ENCODE measurements at places on chromosomes 5 and 9. TPM values are rescaled to one million over a fixed set of nuclear protein-coding genes. Genes with fewer than 3 reads are reported as not detected.

The SPINK7 gene
- total RNA-seq = not detected

The UBE2QL1 gene
- not detected for total RNA-seq

The PTPRD gene
- total RNA-seq = not detected

The ENTPD2 gene
- total RNA-seq = not detected

GRCh38 chr5:124124711-124125229 is 612.8 kb downstream of the CSNK1G3 start:
- H3K27ac ChIP-seq = no peak overlapping the region
- H3K36me3 ChIP-seq = no peaks in the 10 kb centered on the region
- no peaks in the 10 kb centered on the region for H3K4me1 ChIP-seq
- H3K27me3 ChIP-seq = no peaks in the 10 kb centered on the region

- H3K27me3 ChIP-seq = no peaks in the 10 kb centered on the region
- no peaks in the 10 kb centered on the region for H3K36me3 ChIP-seq
- DNase-seq = no peak
- no peaks in the 10 kb centered on the region for H3K4me1 ChIP-seq
- H3K4me3 ChIP-seq = no peak overlapping the region
Measured at GRCh38 chr5:111641533-111642233, 115.3 kb downstream of the NREP start.

DNA sequence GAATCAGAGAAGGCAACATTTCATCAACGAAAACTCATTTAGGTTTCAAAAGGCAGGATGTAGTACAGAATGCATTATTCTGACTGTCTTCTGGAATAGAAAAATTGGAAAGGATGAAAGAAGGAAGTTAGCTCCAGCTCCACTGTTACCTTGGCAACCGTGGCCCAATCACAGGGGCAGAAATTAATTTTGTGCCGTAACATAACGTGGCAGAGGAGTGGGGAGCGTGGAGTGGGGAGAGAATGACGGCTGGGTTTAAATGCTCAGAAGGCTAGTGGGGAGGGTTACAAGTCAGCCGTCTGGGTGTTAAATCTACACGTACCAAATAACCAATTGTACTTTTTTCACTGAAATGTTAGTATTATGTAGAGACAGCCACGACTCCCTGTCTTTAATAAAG is 32.3 kb upstream of the EQTN start:
- DNase-seq = no peak
- H3K27ac ChIP-seq = no peak overlapping the region
- H3K36me3 ChIP-seq = no peaks in the 10 kb centered on the region
- no peak overlapping the region for H3K4me3 ChIP-seq
- H3K27me3 ChIP-seq = no peaks in the 10 kb centered on the region
- no peaks in the 10 kb centered on the region for H3K4me1 ChIP-seq

GRCh38 chr5:74885170-74885569 is 19.0 kb upstream of the FAM169A start:
- no peaks in the 10 kb centered on the region for H3K27me3 ChIP-seq
- H3K4me3 ChIP-seq = no peak overlapping the region
- no peak for DNase-seq
- no peaks in the 10 kb centered on the region for H3K36me3 ChIP-seq
- no peak overlapping the region for H3K27ac ChIP-seq

DNA sequence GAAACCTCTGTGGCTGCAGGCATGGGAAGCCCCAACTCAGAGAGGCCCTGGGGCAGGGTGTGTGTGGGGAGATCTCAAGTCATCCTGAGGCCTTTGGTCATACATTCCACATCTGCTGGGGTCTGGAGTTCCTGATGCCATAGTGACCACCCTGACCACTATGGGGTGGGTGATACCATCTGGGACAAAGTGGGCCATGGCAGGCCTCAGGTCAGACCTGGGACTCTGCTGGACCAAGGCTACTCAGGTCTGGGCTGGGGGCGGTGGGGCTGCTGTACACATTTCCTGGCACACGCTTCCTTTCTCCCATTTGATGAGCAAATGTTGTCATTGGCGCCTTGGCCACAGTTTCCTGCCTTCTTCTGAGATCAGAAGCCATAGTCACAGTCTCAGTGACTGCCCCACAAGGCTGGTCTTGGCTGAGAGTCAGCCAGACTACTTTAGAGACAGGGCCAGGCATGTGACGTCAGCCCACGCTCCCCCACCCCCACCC is 15.1 kb upstream of the ACSL6 start:
- H3K36me3 ChIP-seq = no peaks in the 10 kb centered on the region
- H3K27ac ChIP-seq = no peak overlapping the region
- no peak overlapping the region for H3K4me3 ChIP-seq

- DNase-seq = no peak
- H3K4me1 ChIP-seq = no peaks in the 10 kb centered on the region
- no peak overlapping the region for H3K4me3 ChIP-seq
- no peaks in the 10 kb centered on the region for H3K27me3 ChIP-seq
- H3K36me3 ChIP-seq = no peaks in the 10 kb centered on the region
- no peak overlapping the region for H3K27ac ChIP-seq
Measured at GRCh38 chr5:935510-936084, 42.9 kb downstream of the TRIP13 start.

- DNase-seq = no peak
- H3K4me3 ChIP-seq = no peak overlapping the region
- H3K4me1 ChIP-seq = no peaks in the 10 kb centered on the region
- H3K27ac ChIP-seq = no peak overlapping the region
- H3K27me3 ChIP-seq = no peaks in the 10 kb centered on the region
- H3K36me3 ChIP-seq = no peaks in the 10 kb centered on the region
Measured at GRCh38 chr9:38673399-38674193, 46.3 kb downstream of the FAM240B start.

Data from CD4-positive, alpha-beta memory T cell (primary cell).